ENCODE measurements at places on chromosomes 7 and 10. TPM values are rescaled to one million over a fixed set of nuclear protein-coding genes. Genes with fewer than 3 reads are reported as not detected.

GRCh38 chr7:36984041-36984521 is 259.8 kb upstream of the AOAH start:
- DNase-seq, result no peak

DNA sequence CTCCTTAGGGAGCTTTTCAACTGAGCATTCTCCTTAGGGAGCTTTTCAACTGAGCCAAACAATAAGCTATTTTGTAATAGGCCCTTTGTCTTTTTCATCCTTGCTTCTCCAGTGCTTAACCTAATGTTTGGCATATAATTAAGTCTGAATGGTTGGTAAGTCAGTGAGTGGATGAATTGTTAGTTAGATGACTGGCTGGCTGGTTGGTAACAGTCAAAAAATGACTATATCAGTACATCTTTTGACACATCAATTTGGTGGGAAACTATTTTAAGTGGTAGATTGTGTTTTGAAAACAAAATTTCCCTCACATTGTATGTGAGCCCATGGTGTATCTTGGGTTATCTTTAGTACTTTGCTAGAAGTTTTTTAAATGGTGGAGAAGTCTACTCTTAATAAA is 16.4 kb downstream of the ING3 start:
- no peak for DNase-seq

GRCh38 chr7:16811551-16811950 is 6.8 kb upstream of the AGR2 start:
- DNase-seq, result no peak

The TAS2R3 gene
- not detected for polyA plus RNA-seq

The STEAP4 gene
- not detected for polyA plus RNA-seq

The PNLIPRP3 gene
- polyA plus RNA-seq, result not detected

- DNase-seq, result no peak
These were observed 110.1 kb downstream of the CDK14 start for GRCh38 chr7:90706072-90706716.

The OR2A1 gene
- polyA plus RNA-seq, result not detected

All from immature natural killer cell (primary cell).